ENCODE measurements at places on chromosomes 6 and 20. TPM values are rescaled to one million over a fixed set of nuclear protein-coding genes. Genes with fewer than 3 reads are reported as not detected.

The SNX14 gene
- total RNA-seq = 49.0 TPM

The GUCA1A gene
- total RNA-seq = not detected

DNA sequence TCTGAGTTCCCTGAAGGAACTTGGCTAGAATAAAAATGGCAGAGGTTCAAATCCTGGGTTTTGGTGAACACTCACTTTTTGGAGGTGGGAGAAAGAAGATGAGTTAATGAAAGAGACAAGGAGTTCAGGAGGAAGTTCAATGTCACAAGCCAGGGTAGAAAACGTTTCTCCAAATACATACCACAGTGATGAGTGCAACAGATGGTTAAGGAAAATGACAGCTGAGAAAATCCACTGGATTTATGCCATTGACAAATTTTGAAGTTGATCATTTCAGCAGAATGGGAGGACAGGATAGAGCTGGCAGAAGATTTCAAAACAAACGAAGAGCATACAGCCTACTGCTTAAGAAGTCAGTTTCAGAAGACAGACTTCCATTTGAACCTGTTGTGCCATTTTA is 122.7 kb downstream of the GFRAL start:
- H3K27me3 ChIP-seq = no peaks in the 10 kb centered on the region
- no peak for DNase-seq
- H3K4me1 ChIP-seq = no peaks in the 10 kb centered on the region

The TRIM31 gene
- not detected for total RNA-seq

The GLP1R gene
- not detected for total RNA-seq

- peak; percentile 29 for DNase-seq
- H3K36me3 ChIP-seq = peaks cover 63% of the 10 kb centered on the region
- H3K27ac ChIP-seq = peak overlapping the region; percentile 95
- H3K27me3 ChIP-seq = no peaks in the 10 kb centered on the region
- H3K4me1 ChIP-seq = peaks cover 86% of the 10 kb centered on the region
Measured at GRCh38 chr6:139164001-139164400, 29.1 kb downstream of the HECA start.

The DEFB116 gene
- total RNA-seq = not detected

GRCh38 chr6:83310046-83310445 is 116.9 kb downstream of the RWDD2A start:
- DNase-seq = no peak
- H3K27me3 ChIP-seq = peaks cover 12% of the 10 kb centered on the region
- peaks cover 2% of the 10 kb centered on the region for H3K4me1 ChIP-seq
- H3K27ac ChIP-seq = no peak overlapping the region
- no peaks in the 10 kb centered on the region for H3K36me3 ChIP-seq

GRCh38 chr6:31083742-31084354 is 28.5 kb downstream of the C6orf15 start:
- no peak overlapping the region for H3K4me3 ChIP-seq
- H3K4me1 ChIP-seq = peaks cover 19% of the 10 kb centered on the region
- peak; percentile 53 for DNase-seq
- H3K27ac ChIP-seq = no peak overlapping the region
- H3K27me3 ChIP-seq = peaks cover 13% of the 10 kb centered on the region

DNA sequence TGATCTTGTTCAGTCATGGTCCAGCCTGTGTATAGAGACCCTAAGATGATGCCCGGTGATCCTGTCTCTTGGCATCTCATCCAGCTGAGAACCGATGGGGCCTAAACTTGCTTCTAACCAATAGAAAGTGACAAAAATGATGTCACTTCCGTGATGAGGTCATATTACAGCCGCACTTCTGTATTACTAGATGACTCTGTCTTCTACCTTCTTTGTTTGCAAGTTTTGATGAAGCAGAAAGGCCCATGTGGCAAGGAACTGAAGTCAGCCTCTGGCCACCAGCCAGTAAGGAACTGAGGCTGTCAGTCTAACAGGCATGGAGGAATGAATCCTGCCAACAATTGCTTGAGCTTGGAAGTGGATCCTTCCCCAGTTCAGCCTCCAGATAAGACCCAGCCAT is 32.8 kb upstream of the HLA-C start:
- H3K4me3 ChIP-seq = no peak overlapping the region
- no peak for DNase-seq
- H3K27me3 ChIP-seq = peaks cover 29% of the 10 kb centered on the region
- H3K27ac ChIP-seq = no peak overlapping the region
